Spinal cord (tissue), 10 donors: ENCODE measurements at places on chromosomes 3 and 15.

DNA sequence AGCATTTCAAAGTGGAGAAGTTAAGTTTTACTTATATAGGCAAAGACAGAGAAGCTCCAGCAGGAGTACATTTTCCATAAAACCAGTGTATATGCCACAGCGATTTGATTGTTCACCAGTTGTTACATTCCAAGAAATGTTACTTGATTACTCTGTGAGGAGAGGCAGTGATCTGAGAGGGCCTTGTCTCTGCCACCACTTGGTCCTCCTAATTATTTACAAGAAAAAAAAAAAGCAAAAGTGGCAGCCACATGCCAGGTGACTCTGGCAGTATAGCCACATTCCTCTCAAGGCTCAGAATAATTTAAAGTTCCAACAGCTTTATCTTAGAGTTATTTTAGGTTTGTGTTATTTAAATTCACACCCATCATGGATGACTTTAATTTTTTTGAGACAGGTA lies 1077.8 kb downstream of the ZPLD1 start:
- no peak for DNase-seq

DNA sequence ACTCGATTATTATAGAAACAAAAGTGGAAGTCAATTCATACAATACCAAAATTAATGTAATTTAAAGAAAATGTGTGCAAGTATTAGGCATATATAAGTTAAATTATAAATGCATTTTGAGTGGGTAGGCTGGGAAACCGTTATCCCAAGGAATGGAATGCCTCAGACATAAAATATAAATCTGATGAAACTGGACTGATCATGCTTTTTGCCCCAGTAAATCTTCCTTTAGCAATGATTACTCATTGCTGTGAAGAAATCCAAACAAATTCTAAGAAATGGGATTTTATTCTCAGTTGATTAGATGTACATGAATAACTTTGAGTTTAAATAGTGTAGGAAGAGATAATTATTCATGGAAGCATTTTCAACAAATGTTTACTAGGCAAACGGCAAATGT lies 185.5 kb upstream of the KCNMB2 start:
- DNase-seq, result no peak

DNA sequence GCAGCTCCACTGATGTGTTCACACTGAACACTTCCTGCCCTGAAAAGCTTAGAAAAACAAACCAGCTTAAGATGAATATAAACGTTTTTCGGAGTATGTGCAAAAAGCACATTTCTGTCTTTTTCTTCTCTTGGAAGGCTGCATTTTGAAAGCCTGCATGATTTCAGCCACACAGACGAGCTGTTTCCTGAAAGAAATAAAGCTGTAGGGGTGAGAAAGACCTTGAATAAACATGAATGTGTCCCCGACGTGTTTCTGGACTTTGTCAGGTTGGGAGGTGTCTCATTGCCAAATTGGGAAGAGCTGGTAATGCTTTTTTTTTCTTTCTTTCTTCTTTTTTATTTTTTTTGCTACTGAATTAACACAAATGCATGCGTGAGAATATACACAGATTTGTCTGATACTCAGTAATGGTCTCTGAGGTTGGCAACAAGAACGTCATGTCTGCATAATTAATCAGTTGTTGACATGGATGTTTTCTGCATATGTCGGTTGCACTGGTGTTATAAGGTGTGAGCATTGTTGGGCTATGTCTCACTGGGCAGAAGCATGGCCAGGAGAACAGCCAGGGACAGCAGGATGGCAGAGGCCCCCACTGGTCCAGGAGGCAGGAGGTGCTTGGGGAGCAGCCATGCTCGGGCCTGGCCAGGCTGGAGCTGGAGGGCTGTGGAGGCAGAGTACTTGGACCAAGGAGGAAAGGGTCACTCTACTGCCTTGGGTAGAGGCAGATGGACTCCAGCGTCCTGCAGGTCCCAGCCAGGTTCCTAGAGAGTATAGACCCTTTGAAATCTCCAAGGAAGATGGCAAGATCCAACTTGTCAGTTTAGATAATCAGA lies 39.0 kb downstream of the ADAMTSL3 start:
- no peak for DNase-seq

- DNase-seq, result no peak
Measured at GRCh38 chr3:138912237-138912636, 34.7 kb downstream of the FOXL2 start.

GRCh38 chr3:23948761-23949160 lies 3.7 kb downstream of the NR1D2 start:
- DNase-seq, result no peak

- DNase-seq, result no peak
Measured at GRCh38 chr3:184619369-184619768, 57.8 kb downstream of the EPHB3 start.

GRCh38 chr3:41037651-41038334 lies 161.5 kb upstream of the CTNNB1 start:
- no peak for DNase-seq

DNA sequence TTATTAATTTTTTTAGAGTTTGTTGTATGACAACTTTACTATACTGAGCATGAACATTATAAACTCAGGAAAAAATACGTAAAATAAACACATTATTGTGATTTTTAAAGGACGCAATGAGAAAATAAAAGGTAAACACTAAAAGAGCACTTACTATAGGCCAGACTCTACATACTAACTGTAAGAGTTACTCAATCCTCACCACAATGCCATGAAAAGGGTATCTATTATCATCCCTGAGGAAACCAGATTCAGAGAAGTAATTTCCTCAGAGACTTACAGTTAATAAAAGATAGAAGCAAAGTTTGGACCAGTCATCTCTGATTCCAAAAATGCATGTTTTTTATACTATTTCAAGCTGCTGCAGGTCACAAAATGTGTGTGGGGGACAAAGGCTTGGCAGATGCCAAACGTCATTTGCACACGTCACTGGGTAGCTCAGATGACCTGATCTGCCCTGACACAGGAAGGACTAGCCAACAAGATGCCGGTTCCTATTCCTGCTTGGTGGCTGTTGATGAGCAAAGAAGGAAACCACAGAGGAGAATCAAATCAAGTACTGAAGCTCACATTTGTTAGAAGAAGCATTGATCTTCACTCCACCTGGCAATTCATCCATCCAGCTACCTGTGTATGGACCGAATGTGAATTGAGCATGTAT lies 42.3 kb downstream of the KLHL6 start:
- no peak for DNase-seq

GRCh38 chr15:56250626-56251025 lies 6.9 kb upstream of the RFX7 start:
- no peak for DNase-seq

DNA sequence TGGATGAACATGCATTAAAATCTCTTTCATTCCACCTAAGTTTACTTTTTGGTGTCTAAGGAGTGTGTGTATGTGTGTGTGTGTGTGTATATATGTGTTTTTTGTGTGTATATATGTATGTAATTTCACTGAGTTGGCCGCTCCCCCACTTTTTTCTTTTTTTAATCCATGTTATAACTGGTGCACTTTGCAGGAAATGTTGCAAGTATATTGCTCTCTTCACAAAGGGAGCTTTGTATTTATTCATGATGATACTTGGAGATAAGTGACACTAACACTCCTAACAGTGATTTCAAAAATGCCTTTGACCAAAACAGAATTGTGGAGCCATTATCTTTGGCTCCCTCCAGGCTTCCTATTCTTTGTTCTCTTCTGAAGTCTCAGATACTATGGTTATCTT lies 95.8 kb downstream of the FNDC3B start:
- DNase-seq, result no peak

- no peak for DNase-seq
Measured at GRCh38 chr3:160796813-160797164, 40.8 kb downstream of the PPM1L start.

- DNase-seq, result no peak
Measured at GRCh38 chr15:86399041-86399954, 319.6 kb downstream of the AGBL1 start.

DNA sequence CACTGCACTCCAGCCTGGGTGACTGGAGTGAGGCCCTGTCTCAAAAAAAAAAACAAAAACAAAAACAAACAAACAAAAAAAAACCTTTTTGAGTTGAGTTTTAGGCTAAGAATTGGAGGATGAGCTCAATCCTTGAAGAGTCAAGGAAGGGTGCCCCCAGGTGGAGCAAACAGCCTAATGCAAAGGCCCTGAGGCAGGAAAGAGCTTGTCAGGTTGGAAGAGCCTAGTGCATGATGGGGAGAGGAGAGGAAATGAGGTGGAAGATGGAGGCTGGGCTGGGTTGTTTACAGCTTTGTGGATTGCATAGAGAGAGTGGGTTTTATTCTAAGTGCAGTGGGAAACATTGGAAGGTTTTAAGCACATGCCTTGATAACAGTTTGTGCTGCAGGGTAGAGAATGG lies 2.1 kb upstream of the SNX22 start:
- DNase-seq, result no peak

GRCh38 chr15:62840526-62841268 lies 201.8 kb upstream of the TPM1 start:
- DNase-seq, result no peak

DNA sequence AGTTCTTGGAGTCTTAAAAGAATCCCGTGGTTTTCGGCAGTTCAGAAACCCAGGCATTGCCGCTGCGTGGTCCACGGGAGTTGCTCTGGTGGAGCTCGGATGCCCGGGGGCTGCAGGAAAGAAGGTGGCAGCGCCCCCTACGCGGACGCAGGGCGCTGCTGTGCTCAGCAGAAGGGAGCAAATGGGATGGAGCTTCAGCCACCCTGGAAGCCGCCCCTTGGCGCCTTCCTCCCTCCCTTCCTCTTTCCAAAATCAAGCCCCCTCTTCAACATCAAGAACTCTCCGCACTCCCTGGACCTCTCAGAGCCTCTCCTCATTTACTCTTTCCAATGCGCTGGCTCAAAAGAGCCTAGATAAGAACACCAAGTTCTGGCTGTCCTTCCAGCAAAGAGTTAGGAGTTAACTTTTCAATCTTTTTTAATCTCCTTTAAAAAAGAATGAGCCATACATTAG lies 880 bp upstream of the CHRNA7 start:
- DNase-seq, result peak; percentile 28

GRCh38 chr3:193367868-193368267 lies 10.7 kb downstream of the ATP13A5 start:
- no peak for DNase-seq
